ENCODE measurements at places on chromosomes 11 and 22.

DNA sequence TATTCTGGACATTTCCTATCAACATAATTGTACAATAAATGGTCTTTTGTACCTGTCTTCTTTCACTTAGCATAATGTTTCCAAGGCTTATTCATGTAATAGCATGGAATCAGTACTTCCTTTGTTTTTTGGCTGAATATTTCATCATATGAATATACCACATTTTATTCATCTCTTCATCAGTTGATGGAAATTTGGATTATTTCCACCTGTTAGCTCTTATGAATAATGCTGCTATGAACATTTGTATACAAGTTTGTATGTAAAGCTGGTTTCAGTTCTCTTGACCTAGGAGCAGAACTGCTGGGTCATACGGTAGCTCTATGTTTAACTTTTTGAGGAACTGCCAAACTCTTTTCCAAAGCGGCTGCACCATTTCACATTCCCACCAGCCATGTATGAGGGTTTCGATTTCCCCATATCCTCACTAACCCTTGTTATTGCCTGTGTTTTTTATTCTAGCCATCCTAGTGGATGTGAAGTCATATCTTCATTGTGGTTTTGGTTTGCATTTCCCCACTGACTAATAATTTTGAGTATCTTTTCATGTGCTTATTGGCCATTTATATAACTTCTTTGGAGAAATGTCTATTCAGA is 20.9 kb downstream of the EXT2 start:
- no peak for DNase-seq

- peak; percentile 66 for DNase-seq
Observed at GRCh38 chr11:134819041-134819440, 407.0 kb upstream of the B3GAT1 start.

DNA sequence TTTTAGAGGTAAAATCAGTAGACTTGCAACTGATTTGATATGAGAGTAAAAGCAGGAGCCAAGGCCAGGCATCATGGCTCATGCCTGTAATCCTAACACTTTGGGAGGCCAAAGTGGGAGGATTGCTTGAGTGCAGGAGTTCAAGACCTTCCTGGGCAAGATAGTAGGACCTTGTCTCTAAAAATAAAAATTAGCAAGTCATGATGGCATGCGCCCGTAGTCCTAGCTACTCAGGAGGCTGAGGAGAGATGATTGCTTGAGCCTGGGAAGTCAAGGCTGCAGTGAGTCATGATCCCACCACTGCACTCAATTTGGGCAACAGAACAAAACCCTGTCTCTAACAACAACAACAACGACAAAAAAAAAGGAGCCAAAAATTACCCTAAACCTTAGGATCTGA is 13.5 kb downstream of the SGSM3 start:
- peak; percentile 76 for DNase-seq

GRCh38 chr11:31480930-31481329 is 28.5 kb downstream of the IMMP1L start:
- no peak for DNase-seq

GRCh38 chr22:37430941-37431340 is 3.7 kb upstream of the ELFN2 start:
- DNase-seq, result no peak

DNA sequence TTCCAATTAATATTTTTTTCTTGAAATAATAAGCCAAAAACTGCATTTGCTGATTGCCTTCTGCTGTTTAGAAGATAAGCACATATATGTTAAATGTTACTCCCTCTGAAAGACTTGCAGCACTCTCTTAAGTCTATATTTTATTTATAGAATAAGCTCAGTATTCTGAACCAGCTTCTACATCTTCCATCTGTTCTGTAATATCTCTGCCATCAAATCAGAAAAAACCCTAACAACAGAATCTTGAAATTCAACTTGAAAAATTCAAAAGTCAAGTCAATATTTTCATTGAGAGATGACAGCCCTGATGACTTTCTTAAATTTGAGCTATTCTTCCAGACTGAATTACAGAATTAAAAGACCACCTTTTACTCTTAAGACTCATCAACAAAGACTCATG is 247.9 kb downstream of the NELL1 start:
- no peak for DNase-seq

DNA sequence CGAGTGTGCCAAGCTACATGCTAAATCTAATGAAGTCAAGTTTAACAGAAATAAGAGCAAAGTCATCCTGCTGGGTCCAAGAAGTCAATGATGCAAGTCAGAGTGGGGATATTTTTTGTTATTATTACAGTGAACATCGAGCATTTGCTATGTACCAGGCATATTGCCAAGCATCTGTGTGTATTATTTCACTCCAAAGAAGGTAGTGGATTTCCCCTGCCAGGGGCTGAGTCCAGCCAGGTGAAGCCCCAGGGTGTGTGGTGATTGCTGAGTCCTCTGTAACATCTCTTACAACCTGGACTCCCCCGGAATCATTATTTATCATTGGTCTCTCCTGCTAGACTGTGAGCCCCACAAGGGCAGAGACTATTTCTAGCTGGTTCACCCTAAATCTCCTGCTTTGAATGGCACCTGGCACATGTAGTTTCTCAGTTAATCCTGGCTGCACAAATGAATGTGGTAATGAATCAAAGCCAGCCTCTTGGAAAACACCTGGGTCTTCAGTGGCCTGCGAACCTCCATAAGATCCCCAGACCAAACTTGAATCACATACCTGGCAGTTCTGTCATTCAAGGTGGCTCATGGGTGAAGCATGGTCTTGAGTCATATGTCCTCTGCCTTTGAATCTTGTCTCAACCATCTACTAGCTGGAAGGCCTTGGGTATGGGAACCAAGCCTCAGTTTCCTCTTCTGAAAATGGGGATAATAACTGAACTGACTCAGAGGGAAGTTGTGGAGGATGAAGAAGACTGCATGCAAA is 549.2 kb downstream of the MIAT start:
- DNase-seq, result no peak
